ENCODE measurements at places on chromosomes 3 and 15.

DNA sequence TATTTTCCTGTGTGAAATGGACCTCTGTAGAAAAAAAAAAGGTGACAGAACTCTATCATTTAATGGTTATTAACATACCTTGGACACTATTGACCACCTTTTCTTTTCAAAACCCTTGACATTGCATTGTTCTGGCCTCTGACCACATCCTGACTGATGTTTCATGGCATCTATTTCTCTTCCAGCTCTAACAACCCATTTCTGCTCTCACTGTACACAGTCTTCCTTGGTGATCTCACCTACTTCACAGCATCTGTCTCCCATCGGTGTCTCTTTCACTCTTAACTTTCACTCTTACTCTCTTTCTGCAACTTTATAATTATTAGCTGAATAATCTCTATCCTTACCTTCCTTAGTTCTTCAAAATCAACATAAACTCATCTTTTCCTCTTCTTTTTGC lies 217.4 kb upstream of the CD96 start:
- DNase-seq: no peak

DNA sequence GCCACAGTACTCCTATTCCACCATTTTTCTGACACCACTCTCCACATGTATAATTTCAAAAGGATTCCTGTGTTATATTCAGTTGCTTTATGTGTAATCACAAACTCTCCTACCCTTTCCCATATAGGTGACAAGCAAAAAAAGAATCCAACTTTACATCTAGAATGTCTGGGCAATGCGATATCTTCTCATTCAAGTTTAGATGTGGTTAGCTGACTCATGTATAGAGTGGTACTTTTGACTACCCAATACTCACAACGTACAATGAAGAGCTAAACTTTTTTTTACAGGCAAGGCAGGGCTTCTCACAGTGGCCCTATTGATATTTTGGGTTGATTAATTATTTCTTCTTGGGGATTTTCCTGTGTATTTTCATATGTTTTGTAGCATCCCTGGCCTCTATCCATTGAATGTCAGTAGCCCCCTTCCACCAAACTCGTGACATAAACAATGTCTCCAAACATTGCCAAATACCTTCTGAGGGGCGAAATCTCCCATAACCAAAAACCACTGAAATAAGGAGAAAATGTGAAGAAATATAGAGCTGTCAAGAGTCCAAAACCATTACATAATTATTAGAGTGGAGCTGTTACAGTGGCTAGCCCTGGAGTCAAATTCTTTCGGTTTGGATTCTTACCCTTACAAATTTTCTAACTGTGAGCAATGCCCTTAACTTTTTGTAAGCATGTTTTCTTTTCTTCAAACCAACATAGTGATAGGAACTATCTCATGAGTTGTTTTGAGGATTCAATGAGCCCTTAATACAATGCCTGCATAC lies 342.6 kb downstream of the NSUN3 start:
- no peak for DNase-seq

DNA sequence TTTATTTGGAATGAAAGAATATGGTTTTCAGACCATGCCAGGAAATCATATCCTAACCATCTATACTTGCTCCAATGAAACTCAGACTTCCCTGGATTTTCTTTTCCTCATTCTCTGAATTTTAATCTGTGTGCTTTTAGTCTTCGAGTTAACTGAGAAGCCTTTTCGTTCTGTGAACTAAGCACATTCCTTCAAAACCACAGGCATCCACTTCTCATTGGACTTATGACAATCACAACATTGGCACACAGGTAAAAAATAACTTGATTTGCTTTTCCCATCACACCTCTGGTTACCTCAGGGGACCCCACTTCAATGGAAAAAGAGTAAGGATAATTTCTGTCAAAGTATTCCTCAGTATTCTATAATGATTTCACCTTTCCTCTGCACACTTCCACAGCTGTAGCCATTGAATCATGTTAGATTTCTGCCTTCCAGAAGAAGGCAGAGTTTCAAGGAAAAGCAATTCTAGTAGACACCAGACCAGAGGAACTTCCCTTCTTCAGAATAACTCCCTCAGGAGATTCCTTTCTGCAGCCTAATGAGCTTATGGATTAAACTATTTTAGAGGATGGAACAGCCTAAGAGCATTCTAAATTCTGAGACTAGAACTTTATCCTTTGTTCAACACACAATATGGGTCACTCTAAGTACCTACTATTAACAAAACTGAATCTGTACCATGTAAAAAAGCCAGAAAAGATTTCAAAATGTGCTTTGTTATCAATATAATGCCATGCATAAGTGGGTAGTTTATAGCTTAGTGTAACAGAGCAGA lies 15.9 kb downstream of the COMMD2 start:
- DNase-seq: no peak

GRCh38 chr3:40490916-40491315 lies 14.0 kb downstream of the ZNF619 start:
- DNase-seq: no peak

DNA sequence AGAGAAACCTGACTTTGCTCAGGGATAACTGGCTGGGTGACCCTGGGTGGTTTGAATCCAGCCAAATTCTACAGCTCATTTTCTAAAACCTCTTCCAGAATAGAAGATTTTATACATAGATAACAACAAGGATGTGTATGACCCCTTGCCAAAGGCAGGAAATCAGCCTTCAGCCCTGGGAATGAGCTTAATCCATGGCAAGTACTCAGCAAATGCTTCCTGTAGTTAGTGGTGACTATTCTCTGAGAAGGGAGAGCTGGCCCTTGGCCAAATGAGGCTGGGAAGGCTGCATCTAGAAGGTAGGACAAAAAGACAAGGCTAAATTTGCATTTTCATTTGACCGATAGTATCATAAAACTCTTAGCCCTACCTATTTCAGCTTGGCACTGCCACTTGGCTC lies 4.6 kb upstream of the HACD3 start:
- DNase-seq: no peak

DNA sequence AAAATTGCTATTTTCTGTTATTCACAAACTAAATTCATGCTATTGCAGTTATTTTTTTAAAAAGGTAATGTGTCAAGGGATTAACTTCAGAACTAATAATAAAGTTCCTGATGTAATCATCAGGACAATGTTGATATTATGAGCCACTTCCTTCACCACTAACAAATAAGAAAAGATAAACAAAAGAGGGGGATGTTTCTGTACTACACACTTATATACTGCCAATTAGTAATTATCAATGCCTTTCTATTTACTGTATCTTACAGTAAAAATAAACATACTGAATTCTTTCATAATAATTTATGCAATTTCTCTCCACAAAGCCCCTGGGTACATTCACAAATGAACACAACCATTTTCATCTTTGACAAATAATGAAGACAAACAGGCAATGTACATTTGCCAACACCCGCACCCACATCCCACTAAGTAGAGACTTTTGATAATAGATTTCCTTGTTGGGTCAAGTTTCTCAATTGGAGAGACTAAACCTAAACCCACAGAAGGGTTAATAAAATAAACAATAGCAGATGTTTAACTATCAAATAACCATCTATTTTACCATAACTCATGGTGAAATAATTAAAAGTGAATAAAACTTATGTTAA lies 3.7 kb downstream of the CBLB start:
- DNase-seq: no peak

- DNase-seq: no peak
These were observed 61.2 kb downstream of the PAK2 start for GRCh38 chr3:196800742-196801434.

DNA sequence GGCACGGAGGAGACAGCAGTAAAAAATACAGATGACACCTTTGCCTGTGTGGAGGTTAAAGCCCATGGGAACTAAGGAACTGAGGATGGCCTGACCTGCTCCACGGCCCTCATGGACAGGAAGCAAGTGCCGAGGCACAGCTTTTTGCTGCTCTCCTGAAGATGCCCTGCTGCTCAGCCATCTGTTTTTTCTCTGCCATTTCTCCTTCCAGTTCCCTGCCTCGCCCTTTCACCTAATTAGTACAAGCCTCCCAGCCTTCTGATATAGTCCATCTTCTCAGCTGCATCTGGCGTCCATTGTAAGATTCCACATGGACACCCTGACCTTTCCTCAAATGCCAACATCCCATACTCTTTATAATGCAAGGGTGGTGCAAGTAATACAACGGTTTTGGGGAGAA lies 11.8 kb upstream of the CXCR6 start:
- DNase-seq: no peak

DNA sequence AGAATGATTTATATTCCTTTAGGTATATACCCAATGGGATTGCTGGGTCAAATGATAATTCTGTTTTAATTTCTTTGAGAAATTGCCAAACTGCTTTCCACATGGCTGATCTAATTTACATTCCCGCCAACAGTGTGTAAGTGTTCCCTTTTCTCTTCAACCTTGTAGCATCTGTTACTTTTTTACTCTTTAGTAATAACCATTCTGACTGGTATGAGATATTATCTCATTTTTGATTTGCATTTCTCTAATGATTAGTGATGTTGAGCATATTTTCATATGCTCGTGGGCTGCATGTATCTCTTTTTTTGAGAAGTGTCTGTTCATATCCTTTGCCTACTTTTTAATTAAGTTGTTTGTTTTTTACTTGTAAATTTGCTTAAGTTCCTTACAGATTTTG lies 1264.2 kb downstream of the OTOL1 start:
- DNase-seq: no peak

DNA sequence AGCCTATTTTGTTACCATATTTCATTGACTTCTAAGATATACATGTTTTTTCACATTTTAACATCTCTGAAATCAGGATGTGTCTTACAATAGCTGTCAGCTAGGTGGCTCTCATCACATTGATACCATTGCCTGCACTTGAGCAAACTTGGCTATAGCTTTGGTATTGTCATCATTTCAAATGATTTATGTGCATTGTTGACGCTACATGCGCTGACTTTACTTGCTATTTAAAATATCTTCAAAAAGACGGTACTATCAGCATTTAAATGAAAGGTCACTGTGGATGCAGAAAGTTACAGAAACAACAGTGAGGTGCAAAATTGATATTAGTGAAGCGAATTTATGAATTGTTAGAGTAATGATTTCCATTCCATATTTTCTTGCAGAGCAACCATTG lies 54.0 kb upstream of the ABHD2 start:
- DNase-seq: no peak

DNA sequence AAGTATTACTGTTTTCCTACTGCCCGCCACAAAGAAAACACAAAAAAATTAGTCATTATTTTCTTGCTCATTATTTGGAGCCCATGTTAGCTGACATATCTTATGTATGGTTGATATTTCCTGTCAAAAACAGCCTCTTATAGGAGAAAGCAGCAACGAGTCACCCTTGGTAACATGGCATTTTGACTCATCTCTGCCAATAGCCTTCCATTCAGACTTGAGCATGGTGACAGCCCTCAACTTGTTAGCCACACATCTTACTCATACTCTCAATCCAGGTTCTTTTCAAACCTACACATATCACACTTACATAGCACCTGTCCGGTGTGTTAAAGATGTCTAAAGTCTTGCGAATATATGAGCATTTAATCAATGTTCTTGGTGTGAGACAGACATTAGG lies 109.4 kb upstream of the SAMMSON start:
- no peak for DNase-seq

GRCh38 chr3:42216302-42216701 lies 49.7 kb downstream of the CCK start:
- no peak for DNase-seq

DNA sequence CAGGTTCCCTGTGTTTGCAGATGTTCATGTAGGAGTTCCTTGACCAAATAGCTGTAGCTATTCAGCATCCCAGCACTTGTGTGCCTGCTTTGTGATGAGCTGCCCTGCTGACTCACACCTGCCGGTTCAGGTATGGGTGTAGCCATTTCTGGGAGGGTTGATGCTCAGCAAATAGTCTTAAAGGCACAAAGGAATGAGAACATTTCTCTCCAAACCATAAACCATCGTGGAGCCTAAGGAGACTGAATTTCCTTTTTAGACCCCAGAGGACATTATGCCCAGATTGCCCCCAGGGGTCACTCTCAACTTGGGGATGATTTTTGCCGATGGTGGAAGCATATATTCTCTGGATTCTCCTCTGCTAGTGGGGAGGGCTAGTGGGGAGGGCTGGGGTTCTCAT lies 80.6 kb downstream of the ADAMTSL3 start:
- DNase-seq: no peak

GRCh38 chr3:100289339-100289738 lies 28.5 kb downstream of the TBC1D23 start:
- DNase-seq: no peak

DNA sequence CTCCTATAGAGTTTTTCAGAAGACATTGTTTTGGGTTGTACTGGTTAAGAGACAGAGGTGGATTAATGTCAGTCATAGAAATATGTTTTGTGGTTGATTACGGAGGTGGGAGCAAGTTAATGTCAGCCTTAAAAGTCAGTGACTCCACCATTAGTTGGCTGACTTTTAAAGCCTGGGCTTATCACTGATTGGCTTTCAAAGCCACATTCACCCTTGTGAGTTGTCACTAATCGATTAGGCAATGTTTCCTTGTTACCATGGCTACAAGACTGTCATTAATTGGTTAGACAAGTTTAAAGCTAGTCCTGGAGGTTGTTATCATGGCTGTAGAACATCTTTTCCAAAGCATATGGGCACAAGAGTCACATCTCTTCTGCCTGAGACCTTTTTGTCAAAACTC lies 73.0 kb downstream of the NEO1 start:
- no peak for DNase-seq

DNA sequence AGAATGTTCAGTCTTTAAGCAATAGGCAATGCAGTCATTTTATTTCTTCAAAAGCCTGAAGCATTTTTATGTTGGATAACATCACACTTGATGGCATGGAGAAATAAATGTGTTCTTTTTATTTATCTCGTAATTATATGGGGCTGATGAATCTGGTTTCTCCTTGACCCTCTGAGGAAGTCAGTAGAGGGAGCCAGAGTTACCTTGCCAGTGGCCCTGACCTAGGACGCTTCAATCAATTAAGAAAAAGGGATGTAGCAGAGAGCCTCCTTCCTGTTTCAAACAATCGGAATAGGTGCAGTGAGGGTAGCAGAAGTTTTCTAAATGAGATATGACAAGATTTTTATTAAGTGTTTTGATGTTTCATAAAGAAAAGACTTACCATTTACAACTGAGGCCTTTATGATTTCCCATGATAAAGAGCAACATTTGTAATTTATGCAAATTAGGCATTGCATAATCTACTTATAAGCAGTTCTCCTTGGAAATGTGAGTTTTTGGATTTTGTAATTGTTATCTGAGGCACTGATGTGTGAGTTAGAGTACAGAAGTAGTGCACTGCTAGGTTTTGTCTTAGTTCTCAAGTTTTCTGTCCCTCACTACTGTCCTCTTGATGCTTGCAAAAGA lies 129.1 kb downstream of the RAP2B start:
- DNase-seq: no peak

Measured in GM12891 (cell line).